Inflammatory macrophage (primary cell): ENCODE measurements at places on chromosomes 3 and 15.

DNA sequence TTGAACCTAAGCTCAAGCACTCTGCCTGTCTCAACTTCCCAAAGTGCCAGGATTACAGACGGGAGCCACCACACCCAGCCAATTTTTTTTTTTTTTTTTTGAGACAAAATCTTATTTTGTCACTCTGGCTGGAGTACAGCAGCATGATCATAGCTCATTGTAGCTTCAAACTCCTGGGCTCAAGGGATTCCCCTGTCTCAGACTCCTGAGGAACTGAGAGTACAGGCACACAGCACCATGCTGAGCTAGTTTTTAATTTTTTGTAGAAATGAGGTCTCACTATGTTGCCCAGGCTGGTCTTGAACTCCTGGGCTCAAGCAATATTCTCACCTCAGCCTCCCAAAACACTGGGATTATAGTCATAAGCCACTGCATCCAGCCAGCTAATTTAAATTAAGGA lies 36.8 kb upstream of the SUCLG2 start:
- no peak for DNase-seq

DNA sequence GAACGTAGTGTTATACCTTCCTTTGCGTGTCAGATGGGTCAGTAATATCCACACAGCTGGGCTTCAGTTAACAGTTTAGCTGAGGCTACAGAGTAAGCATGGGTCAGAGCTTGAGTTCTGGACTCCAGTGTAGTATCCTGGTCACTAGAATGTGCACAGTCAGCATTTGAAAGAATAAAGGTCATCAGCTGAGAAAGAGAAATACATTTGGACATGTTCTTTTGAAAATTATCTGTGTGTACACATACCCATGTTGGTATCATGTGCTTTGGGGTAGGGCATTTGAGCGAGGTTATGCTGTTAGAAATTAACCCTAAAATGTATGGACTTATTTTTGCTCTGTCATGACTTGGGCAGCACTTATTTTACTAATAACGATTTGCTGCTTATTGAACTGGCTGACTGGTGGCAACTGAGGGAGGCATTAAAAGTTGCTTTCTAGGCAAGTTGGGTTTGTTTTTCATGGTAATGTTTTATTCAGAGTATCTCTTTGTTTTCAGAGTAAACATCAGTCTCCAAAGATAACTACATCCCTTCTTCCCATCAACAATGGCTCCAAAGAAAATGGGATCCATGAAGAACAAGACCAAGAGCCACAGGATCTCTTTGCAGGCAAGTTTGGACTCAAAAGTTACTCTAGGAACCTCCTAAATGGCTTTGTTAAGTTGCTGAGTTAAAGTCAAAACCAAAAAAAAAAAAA lies 16.4 kb downstream of the SNX1 start:
- no peak for DNase-seq

DNA sequence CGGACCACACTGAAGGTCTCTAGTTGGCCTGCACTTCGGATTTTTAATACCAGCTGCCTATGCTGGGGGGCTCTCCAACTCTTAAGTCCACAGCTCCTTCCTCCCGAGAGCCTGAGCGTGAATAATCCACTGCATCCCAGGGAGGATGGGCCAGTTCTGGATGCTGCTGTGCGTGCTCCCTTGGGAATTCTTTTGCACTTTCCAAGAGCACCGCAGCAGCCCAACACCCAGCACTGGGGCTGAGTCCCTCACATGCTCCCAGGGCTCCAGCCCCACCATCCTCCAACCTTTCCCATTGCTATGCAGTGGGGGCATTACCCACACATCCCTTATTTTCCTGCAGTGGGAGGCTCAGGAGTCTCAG lies 136.4 kb upstream of the IQSEC1 start:
- DNase-seq = no peak

- DNase-seq = no peak
Observed at GRCh38 chr3:139561959-139562676, 22.6 kb upstream of the RBP1 start.

DNA sequence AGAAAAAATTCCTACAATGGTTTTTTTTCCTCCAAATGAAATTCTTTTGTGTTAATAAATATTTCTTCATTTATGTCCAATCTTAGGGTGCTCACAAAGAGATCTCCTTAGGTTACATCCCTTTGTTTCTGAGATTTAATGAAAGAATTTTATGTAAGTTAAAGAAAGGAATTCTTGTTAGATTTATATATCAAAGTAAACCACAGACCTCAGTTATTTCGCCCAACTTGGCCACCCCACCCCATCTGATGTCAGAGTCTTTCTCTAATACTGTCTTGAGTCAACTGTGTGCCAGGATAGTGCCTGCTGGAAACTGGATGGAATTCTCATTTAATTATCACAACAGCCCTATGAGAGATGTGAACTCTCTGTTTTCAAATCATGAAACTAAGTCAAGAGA lies 259.9 kb downstream of the OPA1 start:
- DNase-seq = no peak

GRCh38 chr3:62131620-62132019 lies 241.7 kb downstream of the FEZF2 start:
- no peak for DNase-seq

DNA sequence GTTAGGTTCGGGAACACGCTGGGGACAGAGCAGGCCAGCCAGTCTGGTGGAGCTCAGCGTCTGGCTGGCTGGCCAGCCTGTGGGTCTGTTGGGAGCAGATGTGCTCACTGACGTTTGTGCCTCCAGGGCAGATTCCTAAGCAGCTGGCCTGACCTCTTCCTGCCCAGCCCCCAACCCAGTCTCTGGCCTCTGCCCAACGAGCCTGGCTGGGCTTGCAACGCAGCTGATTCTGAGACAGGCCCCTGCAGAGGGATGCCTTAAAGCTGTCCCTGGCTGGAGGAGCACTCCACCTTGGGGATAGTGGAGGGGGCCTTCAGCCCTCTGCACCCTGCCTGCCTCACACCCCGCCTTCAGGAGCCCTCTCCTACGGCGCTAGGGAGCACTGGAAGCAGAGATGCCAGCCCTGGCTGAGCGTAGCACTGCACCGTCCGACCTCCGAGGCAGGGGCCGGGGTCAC lies 46.0 kb downstream of the KLF13 start:
- no peak for DNase-seq

DNA sequence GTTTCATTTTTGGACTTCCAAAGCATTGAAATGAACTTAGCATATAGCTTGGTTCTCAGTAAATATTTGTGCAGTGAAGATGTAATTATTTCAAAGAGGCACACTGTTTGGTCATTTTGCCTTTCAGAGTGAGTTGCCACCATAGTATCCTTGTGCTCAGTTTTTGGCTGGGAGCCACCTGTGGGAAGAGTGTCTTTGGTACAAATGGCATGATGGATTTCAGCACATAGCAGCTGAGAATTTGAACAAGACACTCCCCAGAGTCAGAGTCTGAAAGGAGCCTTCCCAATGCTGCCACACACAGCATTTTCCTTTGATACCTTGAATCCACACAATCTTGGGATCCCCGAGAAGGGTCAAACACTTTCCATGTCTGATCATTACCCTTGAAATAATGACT lies 897.2 kb upstream of the ARPP21 start:
- DNase-seq = no peak

- DNase-seq = no peak
Observed at GRCh38 chr15:81196576-81197254, at the start of gene IL16. IL16 (plus strand) TSS chr15:81196879; CDS start chr15:81225400, 28,521 bp downstream.

- no peak for DNase-seq
Observed at GRCh38 chr15:92111291-92111690, 257.8 kb downstream of the SLCO3A1 start.

DNA sequence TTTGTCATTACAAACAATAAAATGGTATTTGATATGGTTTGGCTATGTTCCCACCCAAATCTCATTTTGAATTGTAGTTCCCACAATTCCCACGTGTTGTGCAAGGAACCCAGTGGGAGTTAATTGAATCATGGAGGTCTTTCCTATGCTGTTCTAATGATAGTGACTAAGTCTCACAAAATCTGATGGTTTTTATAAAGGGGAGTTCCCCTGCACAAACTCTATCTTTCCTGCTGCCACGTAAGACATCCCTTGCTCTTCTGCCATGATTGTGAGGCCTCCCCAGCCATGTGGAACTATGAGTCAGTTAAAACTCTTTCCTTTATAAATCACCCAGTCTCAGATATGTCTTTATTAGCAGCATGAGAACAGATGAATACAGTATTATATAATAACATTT lies 15.4 kb upstream of the AADAC start:
- no peak for DNase-seq

- no peak for DNase-seq
Observed at GRCh38 chr3:187807086-187807862, 62.0 kb upstream of the BCL6 start.

DNA sequence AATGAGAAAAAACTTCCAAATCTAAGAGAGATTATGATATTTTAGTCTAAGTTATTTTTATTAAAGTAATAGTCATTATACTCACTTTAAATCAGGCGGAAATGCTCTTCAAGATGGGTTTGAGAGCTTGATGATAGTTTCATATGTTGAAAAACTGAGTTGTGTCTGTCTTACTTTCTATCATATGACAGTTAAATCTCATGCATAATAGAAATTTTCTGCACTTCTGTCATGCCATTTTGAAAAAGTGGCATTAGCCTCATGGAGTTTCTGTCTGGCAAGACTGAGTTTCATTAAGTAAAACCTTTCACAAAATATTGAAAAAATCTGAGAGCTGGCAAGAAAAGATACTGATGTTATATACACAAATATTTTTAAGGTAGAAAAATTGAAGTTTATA lies 511.8 kb downstream of the EPHA3 start:
- DNase-seq = no peak

DNA sequence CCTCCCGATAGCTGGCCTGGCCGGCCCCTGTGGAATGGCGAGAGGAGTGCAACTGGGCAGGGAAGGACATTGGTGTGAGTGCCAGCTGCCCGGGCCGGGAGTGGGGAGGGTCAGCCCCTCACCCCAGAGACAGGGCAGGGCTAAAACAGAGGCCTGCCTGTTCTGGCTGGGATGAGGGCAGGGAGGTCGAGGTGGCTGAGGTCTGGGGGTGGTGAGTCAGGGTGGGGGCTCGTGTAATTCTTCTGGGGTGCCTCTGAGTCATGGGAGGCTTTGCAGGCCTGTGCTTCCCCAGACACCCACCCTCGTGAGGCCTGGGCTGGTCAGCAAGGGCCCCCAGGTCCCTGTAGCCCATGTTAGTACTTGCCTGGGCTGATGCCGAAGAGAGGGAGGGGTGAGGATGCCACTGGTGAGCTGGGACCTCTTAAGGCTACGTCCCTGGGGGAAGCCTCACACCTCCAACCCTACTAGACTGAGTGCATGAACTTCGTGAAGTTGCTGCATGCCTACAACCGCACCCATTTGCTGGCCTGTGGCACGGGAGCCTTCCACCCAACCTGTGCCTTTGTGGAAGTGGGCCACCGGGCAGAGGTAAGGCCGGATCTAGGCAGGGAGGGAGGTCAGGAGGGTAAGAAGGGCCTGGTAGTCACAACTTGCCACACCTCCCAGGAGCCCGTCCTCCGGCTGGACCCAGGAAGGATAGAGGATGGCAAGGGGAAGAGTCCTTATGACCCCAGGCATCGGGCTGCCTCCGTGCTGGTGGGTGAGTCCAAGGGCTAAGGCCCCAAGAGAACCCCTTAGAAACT lies 1.7 kb downstream of the SEMA3B start:
- no peak for DNase-seq

DNA sequence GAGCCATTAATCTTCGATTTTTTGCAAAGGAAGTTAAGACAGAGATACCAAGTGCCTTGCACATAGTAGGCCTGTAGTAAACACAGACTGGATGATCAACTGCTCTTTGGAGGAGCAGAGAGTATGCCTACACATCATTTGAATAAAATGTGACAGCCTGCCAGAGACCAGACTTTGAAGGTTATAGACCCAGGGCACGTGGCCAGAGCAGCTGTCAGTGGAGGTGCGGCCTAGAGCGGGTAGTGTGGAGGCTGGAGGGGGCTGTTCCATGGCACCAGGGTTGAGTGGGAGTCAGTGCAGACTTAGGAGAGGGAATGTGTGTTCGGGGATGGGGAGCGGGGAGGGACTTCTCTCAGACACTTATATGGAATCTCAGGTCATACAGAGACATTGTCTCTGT lies 80.8 kb downstream of the SMAD3 start:
- DNase-seq = no peak

GRCh38 chr15:83380059-83380458 lies 67.1 kb upstream of the SH3GL3 start:
- DNase-seq = no peak

GRCh38 chr15:25725758-25726157 lies 137.4 kb downstream of the ATP10A start:
- DNase-seq = no peak

DNA sequence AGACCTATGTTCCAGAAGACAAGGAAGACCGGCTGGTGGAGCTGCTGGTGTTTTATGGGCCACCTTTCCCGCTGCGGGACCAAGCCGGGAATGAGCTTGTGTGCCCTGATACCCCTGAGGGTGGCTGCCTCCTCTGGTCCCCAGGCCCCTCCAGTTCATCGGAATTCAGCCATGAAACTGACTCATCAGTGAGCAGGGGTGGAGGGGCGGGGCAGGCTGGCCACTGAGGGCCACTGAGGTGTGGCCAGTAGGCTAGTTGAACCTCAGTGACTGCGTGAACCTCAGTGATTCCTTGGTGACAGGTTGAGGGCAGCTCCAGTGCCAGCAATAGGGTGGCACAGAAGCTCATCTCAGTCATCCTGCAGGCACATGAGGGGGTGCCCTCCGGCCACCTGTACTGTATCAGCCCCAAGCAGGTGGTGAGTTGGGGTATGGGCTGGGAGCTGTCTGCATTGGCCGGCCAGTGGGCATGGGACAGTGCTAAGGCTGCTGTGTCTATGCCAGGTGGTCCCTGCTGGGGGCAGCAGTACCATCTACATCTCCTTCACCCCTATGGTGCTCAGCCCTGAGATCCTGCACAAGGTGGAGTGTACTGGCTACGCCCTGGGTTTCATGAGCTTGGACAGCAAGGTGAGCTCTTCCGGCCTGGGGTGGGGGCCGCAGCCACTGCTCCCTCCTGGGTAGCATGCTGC lies 20.3 kb downstream of the ACAA1 start:
- DNase-seq = no peak

DNA sequence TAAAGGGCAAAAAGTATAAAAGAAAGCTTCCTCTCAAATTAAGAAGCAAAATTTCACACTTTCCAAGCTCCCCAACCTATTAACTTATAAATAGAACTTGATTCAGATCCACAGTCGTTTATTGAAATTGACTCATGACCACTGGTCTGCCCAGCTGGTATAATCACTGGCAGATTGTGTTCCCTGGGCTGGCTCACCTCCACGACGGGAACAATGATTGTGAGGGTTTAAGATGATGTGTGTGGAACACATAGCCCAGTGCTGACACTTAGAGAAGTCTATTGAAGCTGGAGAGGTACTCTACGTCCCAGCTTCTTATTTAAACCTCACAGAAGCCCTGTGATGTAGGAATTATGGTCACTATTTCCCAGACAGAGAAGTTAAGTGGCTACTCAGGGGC lies 90.4 kb downstream of the MB21D2 start:
- no peak for DNase-seq
